Body of pancreas (tissue), 4 donors: ENCODE measurements at places on chromosomes 2 and 18. TPM values are rescaled to one million over a fixed set of nuclear protein-coding genes. Genes with fewer than 3 reads are reported as not detected.

- H3K4me3 ChIP-seq, result no peak overlapping the region
- H3K27ac ChIP-seq, result no peak overlapping the region
- H3K36me3 ChIP-seq, result no peaks in the 10 kb centered on the region
- no peaks in the 10 kb centered on the region for H3K4me1 ChIP-seq
Observed at GRCh38 chr2:21431078-21431477, 307.3 kb downstream of the TDRD15 start.

Gene PCARE
- not detected for total RNA-seq

Gene TBR1
- total RNA-seq, result not detected

Gene LHCGR
- not detected for total RNA-seq

GRCh38 chr18:59140302-59140885 is 710 bp downstream of the SEC11C start:
- no peaks in the 10 kb centered on the region for H3K27me3 ChIP-seq
- DNase-seq, result peak; percentile 35
- H3K4me1 ChIP-seq, result peaks cover 28% of the 10 kb centered on the region
- H3K27ac ChIP-seq, result peak overlapping the region; percentile 75

- no peaks in the 10 kb centered on the region for H3K36me3 ChIP-seq
- H3K27me3 ChIP-seq, result no peaks in the 10 kb centered on the region
- no peak overlapping the region for H3K27ac ChIP-seq
- H3K4me3 ChIP-seq, result no peak overlapping the region
Observed at GRCh38 chr2:5975401-5975800, 283.2 kb downstream of the SOX11 start.

DNA sequence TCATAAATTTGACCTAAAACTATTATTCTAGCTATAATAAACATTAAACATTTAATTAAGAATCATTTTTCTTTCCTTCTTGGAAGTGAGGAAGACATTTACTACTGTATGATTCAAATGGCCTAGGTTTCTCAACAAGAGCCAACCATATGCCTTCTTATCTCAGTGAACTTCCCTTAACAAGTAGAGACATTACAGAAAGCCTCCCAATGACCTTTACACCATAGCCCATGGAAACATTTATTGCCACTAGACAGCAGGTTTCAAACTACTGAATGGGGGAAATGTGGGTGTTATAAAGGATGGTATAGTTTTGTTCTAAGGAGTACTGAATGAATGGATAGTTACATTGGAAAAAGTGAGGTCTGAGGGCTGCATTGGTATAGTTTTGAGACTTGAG is 349.4 kb upstream of the SPRED2 start:
- no peaks in the 10 kb centered on the region for H3K36me3 ChIP-seq
- H3K4me1 ChIP-seq, result no peaks in the 10 kb centered on the region
- no peak for DNase-seq
- H3K27ac ChIP-seq, result no peak overlapping the region
- no peak overlapping the region for H3K4me3 ChIP-seq
- H3K27me3 ChIP-seq, result no peaks in the 10 kb centered on the region

DNA sequence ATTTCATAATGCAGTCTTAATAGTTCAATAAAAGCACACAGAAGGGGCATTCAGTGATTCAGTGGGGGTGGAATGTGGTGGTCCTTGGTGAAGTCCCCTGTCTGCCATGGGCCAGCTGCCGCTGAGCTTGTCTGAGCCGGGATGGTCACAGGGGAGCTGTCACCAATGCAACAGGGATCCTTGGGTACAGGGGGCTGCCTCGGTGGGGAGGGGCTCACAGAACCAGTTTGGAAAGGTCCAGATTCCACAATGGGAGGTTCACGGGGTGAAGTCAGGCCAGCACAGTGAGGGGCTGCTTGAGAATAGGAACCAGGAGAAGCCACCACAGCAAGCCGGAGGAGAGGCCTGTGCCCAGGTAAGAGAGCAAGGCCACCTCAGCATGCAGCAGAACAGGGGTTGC is 75.4 kb downstream of the GYPC start:
- DNase-seq, result no peak
- no peaks in the 10 kb centered on the region for H3K4me1 ChIP-seq
- no peak overlapping the region for H3K27ac ChIP-seq
- no peak overlapping the region for H3K4me3 ChIP-seq
- no peaks in the 10 kb centered on the region for H3K36me3 ChIP-seq

- no peaks in the 10 kb centered on the region for H3K36me3 ChIP-seq
- no peaks in the 10 kb centered on the region for H3K4me1 ChIP-seq
- no peak for DNase-seq
- H3K27ac ChIP-seq, result no peak overlapping the region
- H3K27me3 ChIP-seq, result no peaks in the 10 kb centered on the region
Observed at GRCh38 chr2:182281276-182281675, 145.6 kb downstream of the PDE1A start.

DNA sequence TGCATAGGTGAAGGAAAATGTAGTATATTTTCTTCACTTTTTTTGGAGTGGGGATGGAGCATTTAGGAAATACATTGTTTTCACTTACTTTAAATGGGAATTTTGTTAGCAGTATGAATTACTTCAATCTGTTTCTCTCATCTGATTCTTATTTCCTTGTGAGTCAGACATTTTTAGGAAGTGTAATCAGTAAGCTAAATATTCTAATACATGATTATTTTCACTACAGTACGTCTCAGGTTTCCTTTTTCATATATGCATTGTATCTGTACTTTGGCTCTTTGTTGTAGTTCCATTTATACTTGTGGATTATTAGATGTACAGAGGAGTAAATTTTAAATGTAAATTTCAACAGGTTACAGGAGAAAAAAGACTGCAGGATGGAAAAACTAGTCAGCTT is 27.9 kb downstream of the GPD2 start:
- no peaks in the 10 kb centered on the region for H3K27me3 ChIP-seq
- no peak for DNase-seq
- H3K27ac ChIP-seq, result no peak overlapping the region

GRCh38 chr2:23824777-23825212 is 102.1 kb downstream of the ATAD2B start:
- H3K27me3 ChIP-seq, result no peaks in the 10 kb centered on the region
- no peaks in the 10 kb centered on the region for H3K4me1 ChIP-seq
- no peak overlapping the region for H3K27ac ChIP-seq

Gene ASB18
- total RNA-seq, result not detected
